ENCODE measurements at places on chromosomes 7 and 10.

DNA sequence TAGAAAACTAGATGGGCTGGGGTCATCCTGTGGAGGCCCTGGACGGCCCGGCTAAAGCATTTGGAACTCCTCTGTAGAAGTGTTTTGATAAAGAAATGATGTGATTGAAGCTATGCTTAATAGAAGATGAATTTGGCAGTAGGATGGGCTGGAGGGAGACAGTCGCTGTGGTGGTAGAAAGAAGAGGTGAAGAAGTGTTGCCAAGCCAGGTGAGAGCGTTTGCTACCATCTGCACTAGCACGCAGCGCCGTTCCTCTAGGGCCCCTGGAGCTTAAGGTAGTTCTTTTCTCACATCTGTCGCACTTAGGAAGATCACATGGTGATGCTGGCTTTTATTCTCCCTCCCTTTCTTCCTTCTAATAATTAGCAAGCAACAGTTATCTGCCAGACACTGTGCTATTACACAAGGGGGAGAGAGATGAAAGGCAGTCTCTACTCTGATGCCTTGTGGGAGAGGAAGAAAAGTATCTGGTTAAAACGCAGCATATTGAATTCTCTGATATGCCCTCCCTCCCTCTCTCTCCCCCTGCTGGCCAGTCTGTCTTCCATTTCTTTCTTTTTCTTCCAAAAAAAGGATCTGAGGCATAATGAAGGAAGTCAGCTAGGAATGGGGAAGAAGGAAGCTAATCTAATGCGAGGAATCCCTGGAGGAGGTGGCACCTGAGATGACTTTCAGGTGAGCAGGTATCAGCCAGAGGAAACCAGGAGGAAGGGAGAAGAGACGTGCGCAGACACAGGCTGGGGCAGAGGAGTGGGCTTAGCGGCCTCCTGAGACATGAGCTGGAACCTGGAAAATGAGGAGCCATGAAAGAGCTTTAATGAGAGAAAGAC, 162.3 kb upstream of the KLF14 start:
- DNase-seq = peak; percentile 40

DNA sequence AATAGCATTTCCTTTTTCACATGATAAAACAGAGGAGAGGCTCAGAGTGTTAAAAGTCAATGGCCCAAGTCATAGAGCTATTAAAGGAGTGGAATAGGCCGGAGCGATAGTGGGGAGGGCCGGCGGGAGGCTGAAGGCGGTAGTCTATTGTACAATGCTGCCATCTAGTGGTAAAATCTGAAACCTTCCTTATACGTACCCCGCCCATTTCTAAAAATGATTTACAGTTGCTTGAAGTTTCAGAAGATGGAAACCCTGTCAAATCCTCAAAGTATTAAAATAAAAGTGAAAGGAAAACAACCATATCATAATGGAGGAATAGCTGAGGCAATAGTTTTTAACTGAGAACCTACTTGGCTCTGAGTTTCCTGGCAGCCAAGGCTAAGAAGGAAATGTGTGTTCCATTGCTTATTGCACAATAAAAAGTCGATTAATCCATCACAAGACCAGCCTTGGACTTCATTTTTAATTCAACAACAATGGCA, 209.1 kb downstream of the CCSER2 start:
- peak; percentile 54 for DNase-seq

DNA sequence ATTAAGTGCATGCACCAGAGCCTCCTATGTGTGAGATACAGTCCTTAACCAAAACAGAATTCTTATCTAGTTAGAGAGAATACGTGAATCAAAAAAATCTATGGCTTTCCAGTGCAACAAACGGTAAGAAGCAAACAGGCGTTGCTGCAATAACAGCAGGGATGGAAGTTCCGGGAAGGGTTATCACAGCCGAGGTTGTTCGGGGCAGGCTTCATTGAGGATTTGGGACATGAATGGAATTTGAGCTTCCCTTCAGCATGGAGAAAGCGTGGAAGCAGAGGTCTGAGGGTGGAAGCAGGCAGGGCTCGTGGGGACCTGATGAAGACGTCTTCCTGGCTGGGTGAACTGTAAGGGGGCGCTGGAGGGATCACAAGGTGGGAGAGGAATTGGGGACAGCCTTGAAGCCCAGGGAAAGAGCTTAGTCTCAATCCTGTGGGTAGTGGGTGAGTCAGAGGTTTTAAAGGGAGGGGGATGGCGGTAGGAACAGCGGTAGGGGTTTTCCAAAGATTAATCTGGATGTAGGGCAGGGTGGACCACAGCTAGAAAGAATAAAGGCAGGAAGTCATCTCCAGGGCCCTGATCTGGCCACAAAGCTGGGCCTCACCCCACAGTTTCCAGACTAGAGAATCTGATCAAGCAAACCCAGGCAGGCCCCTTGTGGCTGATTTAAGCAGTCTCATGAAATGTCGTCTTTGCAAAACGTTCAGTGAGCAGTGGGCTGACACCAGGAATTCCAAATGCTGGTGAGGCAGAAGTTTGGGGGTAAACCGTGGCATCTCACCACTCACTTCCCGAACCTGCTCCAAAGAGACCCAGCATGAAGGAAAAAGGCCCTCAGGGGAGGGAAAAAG, 65.1 kb downstream of the CALML3 start:
- no peak for DNase-seq

DNA sequence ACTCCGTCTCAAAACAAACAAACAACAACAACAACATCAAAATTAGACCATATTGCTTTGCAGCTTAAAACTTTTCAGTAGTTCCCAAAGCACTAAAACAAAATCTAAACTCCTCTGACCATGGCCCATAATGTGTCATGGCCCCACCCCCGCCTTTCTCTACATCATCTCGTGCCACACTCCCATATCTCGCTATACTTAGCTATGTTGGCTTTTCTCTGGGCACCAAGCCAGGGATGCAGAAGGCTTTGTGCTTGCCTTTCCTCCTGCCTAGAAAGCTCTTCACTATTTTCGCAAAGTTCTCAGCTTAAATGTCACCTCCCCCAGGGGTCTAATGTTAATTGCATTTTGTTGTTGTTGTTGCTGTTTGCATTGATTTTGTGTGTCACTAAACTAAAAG, 15.1 kb upstream of the SLC16A12 start:
- DNase-seq = no peak

- DNase-seq = no peak
Observed at GRCh38 chr7:158815800-158816128, 13.5 kb downstream of the ESYT2 start.

- DNase-seq = peak; percentile 43
Observed at GRCh38 chr7:157854066-157854891, 517.5 kb downstream of the DNAJB6 start.

- DNase-seq = no peak
Observed at GRCh38 chr7:54841772-54842697, 83.0 kb upstream of the SEC61G start.

GRCh38 chr7:111025006-111025405, 65.9 kb upstream of the LRRN3 start:
- no peak for DNase-seq

DNA sequence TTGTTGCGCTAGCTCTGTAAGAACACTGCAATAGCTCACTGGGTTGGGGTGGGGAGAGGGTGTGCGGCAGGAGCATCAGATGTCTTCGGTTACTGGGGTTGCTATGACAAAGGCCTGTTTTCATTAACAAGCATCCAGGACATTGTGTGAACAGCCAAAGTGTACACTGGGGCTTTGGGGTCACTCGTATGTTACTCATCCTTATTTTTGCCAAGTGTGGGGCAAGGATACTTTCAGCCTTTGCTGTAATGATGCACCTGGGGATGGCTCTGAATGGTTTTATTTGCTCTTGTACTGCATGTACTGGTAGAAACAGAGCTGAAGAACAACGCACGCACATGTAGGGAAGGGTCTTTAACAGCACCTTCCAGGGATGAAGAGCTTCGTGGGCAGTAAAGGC, 73.0 kb upstream of the AFAP1L2 start:
- no peak for DNase-seq

DNA sequence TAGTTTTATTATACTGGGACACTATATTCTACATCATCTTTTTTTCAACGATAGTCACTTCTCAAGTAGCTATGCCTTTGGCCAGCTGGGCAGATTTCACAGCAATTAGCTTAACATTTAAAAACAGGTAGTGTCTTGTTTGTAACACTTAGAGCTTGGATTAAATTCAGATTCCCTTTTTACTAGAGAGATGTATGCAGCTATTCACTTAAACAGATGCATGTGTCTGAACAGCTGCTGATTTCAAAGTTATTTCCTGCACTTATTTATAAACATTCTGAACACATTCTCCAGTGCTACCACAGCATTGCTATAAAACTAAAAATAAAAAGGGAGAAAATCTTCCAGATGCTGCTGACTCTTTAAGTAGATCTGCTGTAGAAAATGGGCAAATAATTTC, 637.2 kb downstream of the POM121L12 start:
- DNase-seq = no peak

DNA sequence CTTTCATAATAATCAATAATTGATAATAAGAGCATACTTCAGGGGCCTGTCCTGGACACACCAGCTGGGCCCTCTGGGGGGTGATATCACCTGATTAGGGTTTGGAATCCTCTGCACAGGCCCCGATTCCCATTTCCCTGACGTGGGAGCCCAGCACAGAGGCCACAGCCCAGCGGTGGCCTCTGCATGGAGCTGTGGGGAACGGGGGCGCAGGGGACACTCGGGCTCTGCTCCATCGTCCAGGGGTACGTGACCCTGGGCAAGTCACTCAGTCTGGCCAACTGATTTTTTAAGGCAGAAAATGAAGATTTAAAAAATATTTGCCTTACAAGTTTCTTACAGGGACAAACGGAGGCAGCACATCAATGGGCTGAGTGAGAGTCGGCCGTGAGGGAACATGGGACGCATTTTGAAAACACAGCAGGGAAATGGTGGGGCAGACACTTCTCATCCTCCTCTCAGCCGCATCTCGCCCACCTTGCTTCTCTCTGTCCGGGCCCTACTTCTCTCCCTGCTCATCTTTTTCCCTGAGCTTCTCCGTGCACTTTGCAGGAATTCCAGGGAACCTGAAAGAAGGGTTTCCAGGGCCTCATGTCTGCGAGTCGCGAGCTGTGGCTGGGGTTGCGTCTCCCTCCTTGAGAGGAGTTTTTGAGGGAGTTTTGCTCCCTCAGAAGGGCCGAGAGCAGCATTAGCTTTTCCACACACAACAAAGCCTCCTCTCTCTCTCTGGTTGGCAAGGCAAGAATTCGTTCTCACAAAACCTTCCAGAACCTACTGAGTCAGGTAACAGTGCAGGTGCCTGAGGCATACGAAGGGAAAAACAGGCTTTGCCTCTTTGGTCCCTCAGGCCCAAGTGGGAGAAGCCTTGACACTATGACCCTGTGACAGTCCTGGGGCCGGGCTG, 312.0 kb downstream of the WDR37 start:
- DNase-seq = no peak

DNA sequence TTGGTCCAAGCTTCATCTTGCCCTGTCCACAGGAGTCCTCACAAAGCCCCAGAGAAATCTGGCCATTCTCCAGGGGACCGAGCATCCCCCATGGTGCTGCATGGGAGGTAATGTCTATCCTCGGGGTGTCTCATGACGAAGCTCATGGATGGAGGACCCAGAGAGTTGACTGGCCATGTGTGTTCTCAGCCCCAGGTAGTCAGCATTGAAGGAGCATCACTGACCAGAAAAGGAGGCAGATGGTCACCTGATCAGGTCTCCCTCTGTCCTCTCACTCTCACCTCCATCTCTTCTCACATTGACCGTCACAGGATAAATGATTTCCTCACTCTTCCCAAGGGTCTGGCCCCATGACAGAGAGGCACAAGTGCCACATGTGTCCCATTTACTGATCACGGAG, 33.4 kb upstream of the GDF10 start:
- DNase-seq = no peak

GRCh38 chr7:50953303-50953702, 170.6 kb upstream of the GRB10 start:
- DNase-seq = no peak

DNA sequence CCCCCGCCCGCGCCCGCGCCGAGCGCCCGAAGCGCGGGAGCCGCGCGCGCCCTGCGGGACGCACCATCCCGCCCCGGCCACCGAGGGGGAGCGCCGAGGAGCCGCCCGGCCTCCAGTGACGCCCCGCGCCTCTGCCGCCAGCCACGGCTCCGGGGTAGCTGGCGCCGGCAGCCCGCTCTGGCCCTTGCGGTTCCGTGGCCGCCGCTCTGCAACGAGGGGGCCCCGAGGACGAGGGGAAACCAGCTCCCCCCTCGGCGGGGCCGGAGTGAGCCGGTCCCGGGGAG, at the start of gene PAXIP1:
PAXIP1 (minus strand) TSS at position 33 of the 284 bp plus-strand sequence. CDS start 195 bp downstream, outside the sequence.
- no peak for DNase-seq

- DNase-seq = no peak
Observed at GRCh38 chr10:22317771-22318565, 1.8 kb downstream of the COMMD3 start.

- no peak for DNase-seq
Observed at GRCh38 chr10:71780156-71780555, 6.8 kb upstream of the VSIR start.

DNA sequence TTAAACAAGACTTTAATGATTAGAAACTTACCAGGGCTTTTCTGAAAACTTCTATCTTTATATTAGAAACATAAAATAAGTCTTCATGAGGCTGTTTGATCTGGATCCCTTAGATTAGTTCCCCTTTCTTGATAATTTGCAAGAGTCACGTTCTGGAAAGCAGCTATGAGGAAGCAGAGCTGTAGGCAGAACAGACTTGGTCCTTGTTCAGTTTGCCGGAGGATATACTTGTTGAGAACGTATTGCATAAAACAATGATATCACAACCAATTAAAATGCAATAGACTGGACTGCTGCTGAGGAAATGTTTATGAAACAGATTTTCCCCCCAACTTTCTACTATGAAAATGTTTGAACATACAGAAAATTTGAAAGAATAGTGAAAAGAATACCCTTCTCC, 2.8 kb downstream of the SAMD9L start:
- no peak for DNase-seq

DNA sequence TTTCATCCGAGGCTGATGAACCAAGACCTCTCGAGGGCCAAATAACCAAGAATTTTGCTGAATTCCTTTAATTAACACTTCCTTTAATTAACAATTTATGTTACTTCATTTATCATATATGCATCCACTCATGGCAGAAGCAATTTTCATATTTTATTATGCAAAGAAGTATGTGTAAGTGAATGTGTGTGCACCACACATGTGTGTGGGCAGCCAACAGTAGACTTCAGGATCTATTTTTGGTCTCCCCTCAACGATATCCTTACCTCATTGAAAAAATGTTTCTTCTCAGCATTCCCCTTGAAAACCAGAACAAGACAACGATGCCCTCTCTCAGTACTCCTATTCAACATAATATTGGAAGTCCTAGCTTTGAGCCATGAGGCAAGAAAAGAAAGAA, 96.8 kb downstream of the ICA1 start:
- DNase-seq = no peak

DNA sequence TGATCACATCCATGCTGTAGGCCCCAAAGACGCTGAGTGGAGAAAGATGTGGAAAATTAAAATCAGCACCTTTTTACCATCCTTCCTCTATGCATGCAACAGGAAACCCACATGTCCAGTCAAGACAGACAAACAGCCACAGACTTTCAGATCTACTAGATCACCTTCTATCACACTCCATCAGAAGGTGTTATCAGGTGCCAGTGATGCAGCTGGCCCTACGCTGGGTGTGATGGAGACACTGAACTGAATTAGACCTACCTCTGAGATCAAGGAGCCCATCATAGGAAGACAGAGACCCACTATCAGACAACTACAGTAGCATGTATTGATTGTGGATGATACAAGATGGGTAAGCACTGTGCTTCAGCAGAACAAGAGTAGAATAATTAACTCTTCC, 15.5 kb downstream of the CYP3A4 start:
- DNase-seq = no peak
